ENCODE measurements at places on chromosomes 5 and 9. TPM values are rescaled to one million over a fixed set of nuclear protein-coding genes. Genes with fewer than 3 reads are reported as not detected.

CCDC152 gene
- total RNA-seq = 0.56 TPM

INSL4 gene
- not detected for total RNA-seq

PRDM9 gene
- not detected for total RNA-seq

PPP3R2 gene
- total RNA-seq = not detected

DNA sequence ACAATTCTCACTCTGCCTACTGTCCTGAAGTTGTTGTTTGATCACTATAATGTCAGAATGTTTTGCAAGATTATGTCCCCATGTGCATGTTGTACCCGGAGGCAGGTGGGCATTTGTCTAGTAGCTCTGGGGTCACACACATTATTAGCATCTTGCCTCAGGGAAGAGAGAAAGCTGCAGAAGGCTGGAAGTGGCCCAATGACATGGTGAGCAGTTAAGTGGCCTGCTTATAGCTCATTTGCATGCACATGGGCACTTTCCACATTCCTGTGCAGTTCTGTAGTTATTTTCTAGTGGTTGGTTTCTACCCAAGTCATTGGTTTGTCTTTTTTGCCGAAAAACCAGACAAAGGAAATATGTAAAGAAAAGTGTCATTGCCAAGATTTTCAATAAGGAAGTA is 80.9 kb downstream of the MAP1B start:
- DNase-seq = no peak

- no peak for DNase-seq
Observed at GRCh38 chr9:6975198-6975597, 217.4 kb downstream of the KDM4C start.

- no peak for DNase-seq
Observed at GRCh38 chr5:166708291-166708690, 1583.2 kb upstream of the WWC1 start.

DNA sequence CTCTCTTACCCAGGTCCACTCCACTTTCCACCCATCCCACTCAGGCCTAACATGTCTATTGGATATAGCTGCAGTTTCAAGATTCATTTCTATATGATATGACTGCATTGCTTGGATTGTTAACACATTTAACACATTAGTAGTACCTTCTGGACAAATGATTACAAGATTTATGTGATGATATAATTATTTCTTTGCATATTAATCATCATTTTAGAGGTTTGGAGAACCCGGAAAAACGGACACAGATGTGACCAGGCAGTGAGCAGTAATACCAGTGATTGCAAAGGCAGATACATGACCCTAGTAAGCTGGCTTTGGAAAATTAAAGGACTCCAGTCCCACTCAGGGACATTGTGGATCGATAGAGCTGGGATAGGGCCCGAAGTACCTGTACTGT is 103.8 kb downstream of the PRR16 start:
- no peak for DNase-seq

Measured in Right ventricle myocardium superior (tissue), 1 donor.